ENCODE measurements at places on chromosomes 3 and 15. TPM values are rescaled to one million over a fixed set of nuclear protein-coding genes. Genes with fewer than 3 reads are reported as not detected.

The FBXO40 gene
- total RNA-seq: not detected

The SPATA12 gene
- not detected for total RNA-seq

The SLC6A1 gene
- not detected for total RNA-seq

The CEP97 gene
- 25.6 TPM for total RNA-seq

The CAMP gene
- not detected for total RNA-seq

DNA sequence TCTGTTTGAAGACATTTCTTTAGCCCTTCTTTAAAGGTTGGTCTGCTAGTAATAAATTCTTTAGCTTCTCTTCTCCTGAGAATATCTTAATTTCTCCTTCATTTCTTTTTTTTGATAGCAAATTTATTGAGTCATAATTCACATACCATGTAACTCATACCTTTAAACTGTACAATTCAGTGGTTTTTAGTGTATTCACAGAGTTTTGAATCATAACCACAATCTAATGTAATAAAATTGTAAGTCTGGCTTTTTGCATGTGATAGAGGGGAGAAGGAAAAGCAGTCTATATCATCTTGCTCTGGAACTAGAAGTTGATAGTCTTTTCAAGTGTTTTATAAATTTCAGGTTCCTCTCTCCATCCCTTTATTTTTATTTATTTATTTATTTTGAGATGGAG lies 81.3 kb downstream of the APBA2 start:
- DNase-seq: no peak
- peaks cover 31% of the 10 kb centered on the region for H3K4me1 ChIP-seq
- no peak overlapping the region for H3K27ac ChIP-seq
- H3K4me3 ChIP-seq: no peak overlapping the region

DNA sequence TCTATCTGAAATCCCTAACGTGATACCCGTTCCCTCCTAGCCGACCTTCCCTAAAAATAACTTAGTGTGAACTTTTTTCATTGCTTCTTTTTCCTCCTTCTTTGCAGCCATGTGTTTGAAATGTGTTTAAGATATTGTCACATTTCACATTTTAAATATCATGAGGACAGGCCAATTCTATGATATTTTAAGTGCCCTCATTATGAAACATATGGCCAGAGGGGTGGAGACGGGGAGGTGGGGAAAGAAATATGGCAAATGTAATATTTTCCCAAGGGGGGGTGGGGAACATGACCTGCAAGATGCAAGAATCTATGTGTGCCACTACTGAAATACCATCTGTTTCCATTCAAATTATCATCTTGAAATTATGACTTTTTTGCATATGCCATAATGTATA lies 1039.2 kb downstream of the AGBL1 start:
- no peak overlapping the region for H3K4me3 ChIP-seq
- no peaks in the 10 kb centered on the region for H3K4me1 ChIP-seq
- H3K27me3 ChIP-seq: no peaks in the 10 kb centered on the region
- H3K36me3 ChIP-seq: no peaks in the 10 kb centered on the region
- no peak overlapping the region for H3K27ac ChIP-seq
- DNase-seq: no peak

DNA sequence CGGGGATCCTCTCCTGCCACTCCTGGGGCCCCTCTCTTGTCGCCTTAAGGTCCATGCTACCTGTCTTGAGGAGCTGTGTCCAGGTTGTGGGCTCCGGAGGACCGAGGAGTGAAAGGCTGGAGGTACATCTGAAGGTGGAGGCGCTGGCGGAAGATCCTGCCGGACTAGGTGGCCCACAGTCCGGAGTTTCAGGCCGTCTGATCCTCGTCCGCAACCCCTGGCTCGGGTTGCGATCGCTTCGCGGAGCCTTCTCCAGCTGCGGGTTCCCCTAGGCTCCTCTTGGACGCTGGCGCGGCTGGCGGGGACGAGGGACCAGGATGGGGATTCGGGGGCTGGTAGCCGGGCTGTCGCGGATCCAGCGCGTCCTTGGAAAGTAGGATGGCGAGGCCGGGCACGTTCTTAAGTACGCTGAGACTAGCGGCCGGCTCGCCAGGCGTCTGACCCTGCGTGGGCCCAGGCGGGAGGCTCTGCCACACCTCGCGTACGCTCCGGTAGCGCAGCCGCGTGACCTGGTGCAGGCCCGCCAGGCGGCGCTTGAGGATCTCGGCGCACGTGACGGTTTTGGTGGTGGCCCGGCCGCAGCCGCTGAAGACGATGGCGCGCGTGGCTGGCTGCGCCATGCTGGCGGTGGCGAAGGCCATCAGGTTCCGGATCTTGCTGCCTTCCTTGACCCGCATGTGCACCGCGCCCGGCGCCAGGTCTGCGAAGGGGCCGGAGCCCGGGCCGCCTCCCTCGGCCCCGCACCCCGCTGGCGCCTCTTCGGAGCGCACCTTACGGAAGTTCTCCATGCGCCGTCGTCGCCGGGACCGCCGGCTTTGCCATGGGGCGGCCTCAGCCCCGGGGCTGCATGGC lies 550 bp downstream of the RPP25 start:
- no peak overlapping the region for H3K27ac ChIP-seq
- peak; percentile 66 for DNase-seq
- peaks cover 7% of the 10 kb centered on the region for H3K4me1 ChIP-seq

DNA sequence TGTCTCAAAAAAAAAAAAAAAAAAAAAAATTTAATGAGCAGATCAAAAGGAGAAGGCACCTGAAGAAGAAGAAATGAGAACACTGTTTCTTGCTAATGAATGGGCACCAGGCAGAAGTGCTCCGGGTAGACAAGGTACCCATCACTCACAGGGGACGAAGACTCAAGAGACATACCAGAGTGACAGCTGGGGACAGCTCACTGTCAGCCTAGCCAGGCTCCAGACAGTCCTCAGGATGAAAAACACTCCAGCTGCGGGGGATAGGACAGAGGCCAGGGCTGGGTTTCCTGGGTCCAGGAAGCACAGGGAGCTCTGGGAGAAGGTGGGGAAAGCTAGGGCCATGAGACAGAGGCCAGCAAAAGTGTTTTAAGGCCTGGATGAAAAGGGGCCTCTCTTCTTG lies 48.5 kb upstream of the PARL start:
- H3K36me3 ChIP-seq: peaks cover 4% of the 10 kb centered on the region
- no peak overlapping the region for H3K27ac ChIP-seq
- DNase-seq: no peak
- no peak overlapping the region for H3K4me3 ChIP-seq
- H3K4me1 ChIP-seq: no peaks in the 10 kb centered on the region

GRCh38 chr3:112605285-112605684 lies 35.7 kb downstream of the CCDC80 start:
- DNase-seq: no peak
- H3K4me1 ChIP-seq: peaks cover 16% of the 10 kb centered on the region
- H3K36me3 ChIP-seq: no peaks in the 10 kb centered on the region
- no peak overlapping the region for H3K4me3 ChIP-seq

- H3K27me3 ChIP-seq: no peaks in the 10 kb centered on the region
- H3K4me1 ChIP-seq: no peaks in the 10 kb centered on the region
These were observed 83.0 kb downstream of the NPTN start for GRCh38 chr15:73550190-73550589.

DNA sequence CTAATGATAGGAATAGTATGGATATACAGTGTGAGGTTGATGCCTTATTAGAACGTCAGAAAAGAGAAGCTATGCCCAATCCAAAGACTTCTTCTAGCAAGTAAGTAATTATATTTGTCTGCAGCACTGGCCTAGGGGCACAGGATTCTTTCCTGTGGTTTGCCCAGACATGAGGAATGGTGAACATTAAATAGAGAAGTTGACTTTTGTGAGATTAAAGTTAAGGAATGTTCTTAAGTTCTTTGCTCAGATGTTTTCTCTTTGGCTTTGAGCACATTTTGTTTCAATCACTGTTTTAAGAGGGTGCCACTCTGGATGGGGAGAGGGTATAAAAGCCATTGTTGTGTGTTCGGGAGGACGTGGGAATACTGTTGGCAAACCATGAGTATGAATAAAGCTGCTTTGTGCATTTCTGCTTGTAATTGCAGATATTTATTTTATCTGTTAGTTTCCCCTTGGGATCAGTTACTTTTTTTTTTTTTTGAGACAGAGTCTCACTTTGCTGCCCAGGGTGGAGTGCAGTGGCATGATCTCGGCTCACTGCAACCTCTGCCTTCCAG lies 8.3 kb downstream of the KIF23 start:
- no peak for DNase-seq
- no peak overlapping the region for H3K4me3 ChIP-seq
- H3K27ac ChIP-seq: no peak overlapping the region
- H3K4me1 ChIP-seq: peaks cover 3% of the 10 kb centered on the region

DNA sequence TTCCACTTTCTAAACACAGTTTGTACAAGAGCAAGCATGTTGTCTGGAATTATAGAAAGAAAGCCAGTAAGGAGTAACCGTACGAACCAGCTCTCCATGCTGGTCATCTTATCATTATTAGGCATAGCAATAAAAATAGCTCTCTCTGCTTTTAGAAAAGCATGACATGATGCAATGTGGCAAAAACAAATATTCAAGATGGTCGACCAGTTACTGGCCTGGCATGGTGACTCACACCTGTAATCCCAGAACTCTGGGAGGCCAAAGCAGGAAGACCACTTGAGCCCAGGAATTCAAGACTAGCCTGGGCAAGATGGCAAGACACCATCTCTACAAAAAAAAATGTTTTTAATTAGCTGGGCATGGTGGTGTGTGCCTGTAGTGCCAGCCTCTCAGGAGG lies 2.6 kb upstream of the MAP4 start:
- no peak for DNase-seq
- peaks cover 55% of the 10 kb centered on the region for H3K4me1 ChIP-seq
- peaks cover 5% of the 10 kb centered on the region for H3K36me3 ChIP-seq
- no peaks in the 10 kb centered on the region for H3K27me3 ChIP-seq
- H3K4me3 ChIP-seq: no peak overlapping the region
- H3K27ac ChIP-seq: no peak overlapping the region

DNA sequence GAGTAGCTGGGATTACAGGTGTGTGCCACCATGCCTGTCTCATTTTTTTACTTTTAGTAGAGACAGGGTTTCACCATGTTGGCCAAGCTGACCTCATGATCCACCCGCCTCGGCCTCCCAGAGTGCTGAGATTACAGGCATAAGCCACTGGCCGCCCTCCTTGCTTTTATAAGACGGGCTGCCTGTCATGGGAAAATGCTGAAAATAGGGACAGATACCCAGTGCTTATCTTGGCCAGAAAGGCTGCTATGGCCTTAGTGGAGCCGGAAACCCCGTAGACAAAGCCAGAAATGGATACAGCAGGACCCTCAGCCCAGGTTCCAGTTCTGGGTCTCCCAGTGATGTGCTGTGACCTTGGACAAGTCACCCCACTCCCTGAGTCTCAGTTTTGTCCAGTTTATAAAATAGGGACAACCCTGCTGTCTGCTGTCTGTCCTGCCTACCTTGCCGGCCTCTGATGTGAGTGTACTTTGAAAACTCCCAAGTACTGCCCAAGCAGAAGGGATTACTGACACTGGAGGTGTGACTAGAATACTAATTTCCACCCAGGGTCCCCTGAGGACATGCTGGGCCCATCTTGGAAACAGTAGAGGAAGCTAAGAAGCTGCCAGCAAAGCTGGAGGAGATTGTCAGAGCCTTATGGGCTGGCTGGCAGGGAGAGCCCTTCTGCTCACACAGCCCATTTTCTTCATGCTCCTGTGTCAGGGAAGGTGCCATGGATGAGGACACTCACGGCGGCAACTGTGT lies 59.6 kb downstream of the BDH1 start:
- H3K27ac ChIP-seq: no peak overlapping the region
- H3K4me3 ChIP-seq: no peak overlapping the region
- no peaks in the 10 kb centered on the region for H3K36me3 ChIP-seq
- H3K4me1 ChIP-seq: no peaks in the 10 kb centered on the region
- no peak for DNase-seq

DNA sequence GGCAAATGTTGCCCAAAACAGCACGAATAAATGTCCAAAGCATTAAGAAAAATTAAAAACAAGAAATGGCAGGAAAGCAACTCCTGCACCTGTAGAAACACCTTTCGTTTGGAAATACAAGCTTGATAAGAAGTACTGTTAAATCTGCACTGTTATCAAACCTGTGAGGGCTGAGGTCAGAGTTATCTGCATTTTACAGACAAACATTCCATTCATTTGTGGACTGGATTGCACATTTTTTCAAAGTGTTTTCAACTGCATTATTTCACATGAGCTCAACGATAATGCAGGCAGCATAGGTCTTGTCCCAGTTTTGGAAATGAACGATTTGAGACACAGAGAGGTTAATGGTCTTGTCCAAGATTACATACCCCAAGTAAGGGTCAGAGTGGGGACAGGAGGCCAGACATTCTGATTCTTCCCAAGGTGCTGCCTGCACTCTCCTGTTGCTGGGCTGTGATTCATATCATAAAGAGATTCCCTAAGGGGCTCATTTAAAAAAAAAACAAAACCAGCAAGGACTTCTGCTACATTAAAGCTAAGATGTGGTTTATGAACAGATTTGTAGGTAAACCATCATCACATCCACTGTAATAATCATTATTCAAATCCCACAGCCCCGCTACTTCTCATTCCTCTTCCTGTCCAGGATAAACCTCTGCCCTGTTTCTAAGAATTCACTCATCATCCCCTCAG lies 13.0 kb downstream of the GUCA1C start:
- H3K27me3 ChIP-seq: peaks cover 8% of the 10 kb centered on the region
- no peaks in the 10 kb centered on the region for H3K4me1 ChIP-seq
- DNase-seq: no peak

DNA sequence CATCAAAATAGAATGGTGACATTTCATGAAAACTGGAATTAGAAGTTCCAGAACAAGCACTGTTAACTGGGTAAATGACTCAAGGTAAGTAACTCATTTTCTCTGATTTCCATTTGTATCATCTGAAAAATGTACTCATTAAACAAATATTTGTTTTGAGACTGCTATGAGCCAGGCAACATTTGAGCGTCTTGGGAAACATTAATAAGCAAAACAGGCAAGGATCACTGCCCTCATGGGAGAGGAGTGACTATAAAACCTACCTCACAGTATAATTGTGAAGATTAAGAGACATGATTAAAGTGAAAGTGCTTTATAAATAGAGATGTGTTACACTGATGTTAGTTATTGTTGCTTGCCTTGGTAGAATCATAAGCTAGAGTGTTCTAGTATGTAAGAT lies 711.8 kb upstream of the UBE2E2 start:
- H3K4me3 ChIP-seq: no peak overlapping the region
- no peaks in the 10 kb centered on the region for H3K36me3 ChIP-seq
- DNase-seq: no peak
- no peaks in the 10 kb centered on the region for H3K4me1 ChIP-seq

GRCh38 chr15:31155151-31155550 lies 53.6 kb upstream of the TRPM1 start:
- no peak overlapping the region for H3K27ac ChIP-seq
- peak; percentile 25 for DNase-seq
- peaks cover 2% of the 10 kb centered on the region for H3K27me3 ChIP-seq
- no peaks in the 10 kb centered on the region for H3K36me3 ChIP-seq
- H3K4me3 ChIP-seq: no peak overlapping the region
- peaks cover 2% of the 10 kb centered on the region for H3K4me1 ChIP-seq

- peaks cover 18% of the 10 kb centered on the region for H3K4me1 ChIP-seq
- H3K27ac ChIP-seq: no peak overlapping the region
- H3K4me3 ChIP-seq: peak overlapping the region; percentile 73
- peaks cover 30% of the 10 kb centered on the region for H3K27me3 ChIP-seq
These were observed 765 bp upstream of the UBE2E2 start for GRCh38 chr3:23202203-23202920.

DNA sequence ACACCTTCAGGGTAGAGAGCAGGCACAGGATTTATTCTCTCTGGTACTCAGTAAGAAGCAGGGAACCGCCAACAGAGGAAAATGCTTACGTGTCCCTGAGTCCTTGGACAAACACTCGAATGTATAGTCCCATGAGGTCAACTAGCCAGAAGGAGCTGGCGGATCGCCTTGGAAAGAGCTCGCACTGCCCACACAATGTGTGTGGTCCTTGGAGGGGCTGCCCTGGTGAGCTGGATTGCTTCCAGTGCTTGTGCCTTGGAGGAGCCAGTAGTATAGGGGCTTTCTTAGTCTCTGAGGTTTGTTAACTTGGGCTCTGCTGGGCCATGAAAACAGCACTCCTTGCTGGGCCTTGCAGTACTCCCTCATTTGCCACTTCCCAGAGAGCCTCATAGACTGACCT lies 40.7 kb upstream of the VILL start:
- no peaks in the 10 kb centered on the region for H3K36me3 ChIP-seq
- no peak overlapping the region for H3K4me3 ChIP-seq
- no peak for DNase-seq
